Fibroblast of skin of back (primary cell): ENCODE measurements at places on chromosomes 4 and X.

DNA sequence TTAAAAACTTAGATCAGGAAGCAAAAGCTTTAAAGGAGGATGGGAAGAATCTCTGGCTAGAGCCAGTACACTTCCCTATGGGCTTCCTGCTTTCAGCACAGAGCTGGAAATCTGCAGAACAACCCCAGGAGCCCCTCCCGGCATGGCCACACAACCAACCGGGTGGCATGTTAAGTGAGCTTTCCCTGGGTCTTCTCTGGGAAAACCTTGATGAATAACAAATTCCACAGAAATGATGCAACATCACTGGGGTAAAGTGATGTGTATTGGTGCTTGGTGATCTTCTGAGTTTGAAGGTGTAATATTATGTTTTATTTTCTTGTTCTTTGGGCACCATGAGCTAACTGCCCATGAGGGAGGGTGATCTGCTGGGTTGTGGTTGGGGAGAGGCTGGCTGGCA is 22.1 kb downstream of the NHS start:
- DNase-seq: peak; percentile 80

DNA sequence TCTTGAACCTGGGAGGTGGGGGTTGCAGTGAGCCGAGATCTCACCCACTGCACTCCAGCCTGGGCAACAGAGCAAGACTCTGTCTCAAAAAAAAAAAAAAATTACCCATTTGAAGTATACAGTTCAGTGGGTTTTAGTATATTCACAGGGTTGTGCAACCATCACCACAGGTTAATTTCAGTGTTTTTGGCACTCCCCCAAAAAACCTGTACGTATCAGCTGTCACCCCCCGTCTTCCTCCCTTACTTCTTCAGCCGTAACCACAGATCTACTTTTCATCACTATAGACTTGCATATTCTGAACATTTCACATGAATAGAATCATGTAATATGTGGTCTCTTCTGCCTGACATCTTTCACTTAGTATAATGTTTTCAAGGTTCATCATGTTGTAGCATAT is 11.7 kb upstream of the PTTG2 start:
- no peak for DNase-seq

- no peak for DNase-seq
These were observed 136.0 kb upstream of the HPGD start for GRCh38 chr4:174658246-174658645.

DNA sequence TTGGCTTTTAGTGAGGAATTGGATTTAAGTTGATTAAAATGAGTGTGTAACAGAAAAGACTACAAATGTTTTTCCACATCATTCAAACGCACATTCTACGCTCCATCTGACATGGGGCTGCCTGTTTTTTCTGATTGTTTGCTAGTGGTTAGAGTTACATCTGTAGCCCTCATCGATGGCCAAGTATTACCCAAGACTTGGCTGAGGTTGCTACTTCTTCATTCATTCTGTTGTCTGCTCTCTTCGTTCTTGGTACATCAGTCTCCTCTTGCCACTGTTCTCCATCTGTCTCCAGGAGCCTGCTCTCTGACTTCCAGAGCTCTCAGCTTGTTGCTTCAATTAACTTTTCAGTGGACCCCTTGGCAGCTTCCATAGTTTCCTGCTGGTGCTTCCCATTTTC is 1844.6 kb upstream of the TENM3 start:
- no peak for DNase-seq

DNA sequence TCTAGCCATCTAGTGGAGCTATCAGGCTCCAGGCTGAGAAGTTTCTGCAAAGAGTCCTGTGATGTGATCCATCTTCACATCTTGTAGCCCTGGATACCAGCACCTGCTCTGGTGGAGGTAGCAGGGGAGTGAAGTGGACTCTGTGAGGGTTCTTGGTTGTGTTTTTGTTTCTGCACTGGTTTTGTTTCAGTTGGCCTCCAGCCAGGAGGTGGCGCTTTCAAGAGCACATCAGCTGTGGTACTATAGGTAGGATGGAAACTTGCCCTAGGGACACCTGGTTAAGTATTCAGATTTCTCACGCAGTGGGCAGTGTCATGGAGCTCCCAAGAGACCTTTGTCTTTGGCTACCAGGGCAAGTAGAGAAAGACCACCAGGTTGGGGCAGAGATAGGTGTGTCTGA is 257.5 kb upstream of the SLC7A11 start:
- DNase-seq: no peak

GRCh38 chrX:70052895-70053615 is 3.3 kb upstream of the AWAT2 start:
- no peak for DNase-seq

DNA sequence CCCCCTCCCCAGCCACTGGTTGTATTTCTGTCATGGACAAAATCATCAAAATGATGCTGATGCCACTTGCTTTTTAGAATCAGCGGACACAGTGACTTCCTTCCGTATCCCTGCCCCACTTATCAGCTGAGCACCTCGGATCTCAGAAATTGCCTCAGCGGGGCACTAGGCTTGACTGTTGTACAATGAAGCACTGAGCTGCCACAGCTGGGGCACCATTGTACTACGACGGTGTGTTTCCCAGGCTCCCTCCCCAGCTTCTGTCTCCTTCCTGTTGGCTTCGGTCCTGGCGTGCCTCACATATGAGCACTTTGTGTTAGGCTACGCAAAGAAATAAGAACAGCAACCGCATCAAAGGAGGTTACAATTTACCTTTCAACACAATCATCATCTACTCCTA is 82.4 kb downstream of the F11 start:
- DNase-seq: no peak

DNA sequence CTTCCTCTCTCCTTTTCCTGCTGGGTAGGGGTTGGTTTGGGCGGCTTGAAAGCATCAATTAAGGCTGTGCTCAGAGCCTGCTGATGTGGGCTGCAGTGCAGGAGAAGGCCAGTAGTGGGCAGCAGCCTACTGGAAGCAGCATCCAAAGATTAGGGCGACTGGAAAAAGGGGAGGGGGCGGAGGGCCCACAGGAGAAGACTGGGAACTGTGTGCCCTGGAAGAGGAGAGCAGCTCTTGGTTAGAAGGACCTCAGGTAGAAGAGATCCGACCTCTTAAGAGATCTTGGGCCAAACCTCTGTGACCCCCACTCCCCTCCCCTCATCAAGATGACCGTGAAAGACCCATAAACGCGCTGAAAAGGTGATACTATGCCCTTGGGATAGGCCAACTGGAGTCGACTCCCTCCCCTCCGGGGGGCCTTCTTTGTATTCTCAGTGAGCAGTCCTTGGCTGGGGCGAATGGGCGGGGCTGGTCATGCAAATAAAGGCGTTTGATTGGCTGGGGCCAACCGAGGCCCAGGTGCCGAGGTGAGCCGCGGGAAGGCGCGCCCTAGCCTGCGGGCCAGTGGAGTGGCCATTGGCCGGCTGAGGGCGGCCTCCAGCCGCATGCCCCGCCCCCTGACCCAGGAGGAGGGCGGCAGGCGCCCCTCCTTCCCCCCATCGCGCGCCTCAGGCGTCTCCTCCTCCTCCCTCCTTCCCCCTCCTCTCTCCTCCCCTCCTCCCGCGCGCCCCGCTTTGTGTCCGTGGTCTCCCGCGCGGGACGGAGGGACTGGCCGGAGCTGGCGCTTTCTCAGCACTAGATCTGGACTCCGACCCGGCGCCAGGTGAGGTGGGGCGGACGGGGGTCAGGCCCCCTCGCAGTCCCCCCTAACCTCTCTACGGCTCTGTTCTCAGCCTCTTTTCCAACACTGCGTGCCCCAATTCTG is 10.1 kb downstream of the DLG3 start:
- peak; percentile 45 for DNase-seq

DNA sequence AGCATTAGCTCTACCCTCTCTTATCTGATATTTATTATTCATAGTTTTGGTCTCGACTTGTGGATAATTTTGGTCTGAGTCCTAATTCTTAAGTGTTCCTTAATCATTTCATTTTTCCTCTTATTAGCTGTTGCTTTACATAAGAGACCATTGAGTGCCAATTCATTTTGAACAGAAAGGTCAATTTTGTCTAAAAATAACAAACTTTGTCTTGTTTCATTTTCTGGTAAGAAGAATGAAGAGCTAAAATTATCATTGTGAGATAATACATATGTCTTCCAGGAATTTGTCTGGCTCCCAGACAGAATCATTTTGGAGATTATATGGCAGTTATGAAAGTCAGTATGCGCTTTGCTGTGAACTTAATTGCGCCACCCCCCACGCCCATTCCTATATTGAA is 1471.8 kb downstream of the PCDH7 start:
- DNase-seq: no peak

DNA sequence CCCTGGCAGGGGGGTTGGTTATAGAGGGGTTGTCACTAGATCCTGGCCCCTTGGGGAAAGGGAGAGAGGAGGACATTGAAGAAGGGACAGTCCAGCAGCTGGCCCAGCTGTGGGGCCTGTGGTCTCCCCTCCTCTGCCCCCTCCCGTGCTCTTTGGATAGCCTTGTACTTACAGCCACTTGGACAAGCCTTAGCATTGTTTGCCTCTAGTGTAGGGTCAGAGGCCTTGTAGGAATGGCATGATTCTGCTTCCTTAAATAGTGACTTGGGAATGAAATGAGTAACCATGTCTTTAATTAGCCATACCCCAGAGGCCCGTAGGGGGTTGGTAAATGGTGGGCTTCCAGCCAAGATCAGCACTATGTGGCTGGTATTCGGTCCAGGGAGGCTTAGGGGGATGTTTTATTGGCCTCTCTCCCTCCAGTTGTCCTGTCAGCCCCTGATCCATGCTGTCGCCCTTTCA is 230.6 kb downstream of the PTTG2 start:
- DNase-seq: peak; percentile 94

GRCh38 chr4:74631338-74631737 is 163.0 kb downstream of the BTC start:
- DNase-seq: no peak

DNA sequence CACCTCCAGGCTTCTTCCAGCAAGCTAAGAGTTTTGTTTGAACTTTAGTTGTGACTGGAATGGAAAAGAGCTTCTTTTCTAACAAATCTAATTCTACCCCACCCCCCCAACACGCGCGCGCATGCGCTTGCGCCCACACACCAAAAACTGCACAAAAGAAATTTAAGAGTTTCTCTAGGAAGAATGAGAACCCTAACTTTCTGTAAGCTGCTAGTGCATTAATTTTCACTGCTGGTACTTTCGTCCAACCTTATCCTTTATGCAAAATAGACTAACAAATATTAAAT is 9.0 kb upstream of the INTU start:
- DNase-seq: peak; percentile 34

DNA sequence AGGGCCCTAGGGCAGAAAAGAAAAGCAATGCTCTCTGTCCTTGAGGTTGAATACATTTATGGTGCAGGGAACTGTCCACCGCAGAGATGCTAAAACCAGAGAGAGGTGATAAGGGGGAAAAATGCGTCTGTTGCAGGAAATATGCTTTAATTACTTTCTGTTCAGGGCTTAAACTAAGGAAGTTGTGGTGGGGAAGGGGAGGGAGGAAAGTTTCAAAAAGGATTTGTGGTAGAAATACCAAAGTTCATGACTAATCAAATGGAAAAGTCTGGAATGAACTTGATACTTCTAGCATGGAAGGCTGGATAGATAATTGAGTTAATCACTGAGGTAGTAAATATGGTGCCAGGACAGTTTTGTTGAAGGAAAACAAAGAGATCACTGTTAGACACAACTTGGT is 99.0 kb downstream of the ASB9 start:
- peak; percentile 17 for DNase-seq

- peak; percentile 82 for DNase-seq
These were observed 57.8 kb downstream of the DCLK2 start for GRCh38 chr4:150136036-150136435.

DNA sequence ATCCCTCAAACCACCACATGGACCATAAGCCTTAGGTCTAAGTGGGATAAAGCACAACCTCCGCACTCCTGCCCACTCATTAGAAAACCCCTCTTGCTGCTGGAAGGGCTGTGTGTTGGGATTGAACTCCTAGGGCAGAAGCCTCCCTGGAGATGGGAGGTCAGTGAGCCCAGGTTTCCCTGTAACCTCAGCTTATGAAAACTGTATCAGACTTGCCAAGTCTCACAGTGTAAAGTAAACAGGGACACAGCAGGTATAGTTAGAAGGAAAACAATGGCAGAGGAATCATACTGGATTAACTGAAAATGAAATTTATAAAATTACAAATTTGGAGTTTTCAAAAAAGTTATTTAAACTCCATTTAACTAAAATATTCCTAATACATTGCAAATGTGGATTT is 29.9 kb downstream of the CASP6 start:
- DNase-seq: no peak

DNA sequence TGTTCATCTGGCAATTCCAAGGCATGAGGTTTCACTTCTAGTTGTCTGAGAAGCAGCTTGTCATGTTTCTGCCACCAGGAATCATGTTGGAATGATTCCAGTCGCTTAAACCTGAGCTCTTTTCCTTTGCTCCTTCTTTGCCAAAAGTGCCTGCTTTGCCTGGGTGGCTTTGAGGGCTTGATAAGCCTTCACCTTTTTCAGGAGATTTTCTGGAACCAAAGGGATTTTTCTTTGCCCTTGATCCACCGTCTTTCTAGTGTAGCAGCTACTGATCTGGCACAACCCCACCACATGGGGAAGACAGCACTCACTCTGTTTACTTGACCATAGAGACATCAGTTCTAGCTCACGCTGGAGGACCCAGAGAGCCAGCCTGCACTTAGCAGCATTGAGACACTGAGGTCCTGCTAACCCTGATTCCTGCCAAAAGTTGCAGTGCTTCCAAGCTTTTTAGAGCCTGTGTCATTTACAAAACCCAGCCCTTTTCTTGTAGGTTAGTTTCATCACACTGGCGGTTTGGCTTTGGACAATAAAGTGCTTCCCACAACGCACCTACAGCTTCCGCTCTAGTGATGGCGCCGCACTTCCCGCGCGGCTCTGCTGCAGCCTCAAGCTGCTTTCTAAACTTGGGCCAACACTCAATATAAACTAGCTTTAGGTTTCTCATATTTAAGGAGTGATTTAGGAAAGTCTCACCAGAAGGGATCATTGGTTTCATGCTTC is 7.3 kb upstream of the CCNI start:
- no peak for DNase-seq

DNA sequence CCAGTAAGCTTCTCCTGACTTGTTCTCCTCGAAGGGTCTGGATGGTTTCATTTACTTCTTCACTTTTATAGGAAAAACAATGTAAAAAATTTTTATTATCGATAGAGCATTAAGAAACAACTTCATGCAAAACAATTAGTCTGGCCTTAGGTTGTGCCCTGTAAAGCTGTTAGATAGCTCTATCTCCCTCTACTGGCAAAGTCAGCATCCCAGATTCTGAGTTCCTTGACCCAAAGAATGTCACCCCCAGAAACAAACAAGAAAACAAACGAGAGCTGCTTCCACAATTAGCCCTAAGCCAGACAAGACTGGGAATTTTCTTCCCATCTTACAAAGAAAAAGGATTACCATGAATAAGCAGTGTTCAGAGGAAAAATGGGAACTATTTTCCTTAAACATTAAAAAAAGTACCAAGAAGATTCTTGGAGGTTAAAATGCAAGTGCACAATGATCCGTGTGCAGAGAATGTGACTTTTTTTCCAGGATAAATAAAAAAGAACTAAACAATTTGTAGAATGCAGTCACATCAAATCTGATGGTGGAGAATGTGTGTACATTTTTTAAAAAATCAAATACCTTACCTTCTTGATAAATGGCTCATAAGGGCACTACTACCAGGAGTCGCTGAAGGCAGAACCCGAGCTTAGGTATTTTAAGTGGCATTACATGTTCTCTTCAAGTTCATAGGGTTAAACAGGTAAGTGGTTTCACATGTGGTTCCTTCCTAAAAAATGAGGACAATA is 293.2 kb downstream of the FBXO8 start:
- peak; percentile 22 for DNase-seq
